ENCODE measurements at places on chromosomes 2 and 18.
A peak's percentile ranks its signal among the peaks of the same experiment; 100 is the strongest.

DNA sequence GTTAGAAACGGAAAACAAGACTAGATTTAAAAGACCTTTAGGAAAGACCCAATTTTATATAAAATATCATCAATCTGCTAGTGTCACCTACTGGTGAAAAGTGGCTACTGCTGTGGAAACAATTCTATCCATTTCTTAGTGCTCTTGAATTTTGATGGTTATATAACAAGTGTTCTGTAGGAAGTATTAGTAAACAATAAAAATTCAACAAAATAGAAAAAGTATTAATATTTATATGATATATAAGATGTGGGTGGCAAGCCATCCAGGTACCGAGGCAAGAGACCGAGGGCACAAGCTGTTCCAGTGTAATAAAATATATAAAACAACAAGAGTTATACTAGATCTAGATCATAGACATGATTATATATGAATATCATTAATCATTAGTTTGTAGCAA lies 6.2 kb upstream of the TMEM87B start:
- peak; percentile 45 for DNase-seq

GRCh38 chr2:239596253-239596652 lies 195.4 kb upstream of the HDAC4 start:
- no peak for DNase-seq

DNA sequence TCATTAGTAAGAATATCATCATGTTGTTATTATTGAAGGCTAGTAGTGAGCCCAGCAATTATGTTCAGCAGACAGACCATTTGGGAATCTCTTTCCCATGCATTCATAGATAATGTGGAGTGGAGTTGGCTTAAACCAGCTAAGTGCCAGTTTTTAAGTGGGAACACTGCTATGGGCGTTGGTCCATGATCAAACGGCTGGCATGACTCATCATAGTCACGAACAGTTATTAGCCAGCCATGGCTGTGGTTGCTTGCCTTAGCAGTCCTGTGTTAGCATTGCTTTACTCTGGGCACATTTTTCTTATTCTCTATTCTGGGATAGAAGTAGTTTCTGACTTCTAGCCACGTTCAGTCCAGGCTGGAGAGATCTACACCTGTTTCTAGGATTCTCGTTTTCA lies 17.7 kb downstream of the EIF4E2 start:
- no peak for DNase-seq

GRCh38 chr18:52395146-52395852 lies 55.3 kb downstream of the DCC start:
- DNase-seq, result no peak

DNA sequence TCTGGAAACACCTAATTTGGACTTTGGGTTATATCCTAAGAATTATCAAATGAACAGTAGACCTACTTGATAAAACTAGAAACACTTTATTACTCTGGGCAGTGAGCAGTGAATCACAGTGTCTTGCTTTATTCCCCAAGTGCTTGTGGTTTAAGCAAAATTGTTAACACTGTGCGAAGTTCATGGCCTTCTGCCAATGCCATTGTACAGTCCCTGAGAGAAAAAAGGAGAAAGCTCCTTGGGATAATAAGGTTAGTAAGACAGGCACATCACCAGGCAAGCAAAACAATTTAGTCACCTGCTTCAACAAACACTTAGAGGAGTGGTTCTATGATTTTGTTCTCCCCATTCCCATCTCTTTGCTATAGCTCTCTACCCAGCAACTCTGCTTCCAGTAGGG lies 39.8 kb downstream of the ADCYAP1 start:
- no peak for DNase-seq

DNA sequence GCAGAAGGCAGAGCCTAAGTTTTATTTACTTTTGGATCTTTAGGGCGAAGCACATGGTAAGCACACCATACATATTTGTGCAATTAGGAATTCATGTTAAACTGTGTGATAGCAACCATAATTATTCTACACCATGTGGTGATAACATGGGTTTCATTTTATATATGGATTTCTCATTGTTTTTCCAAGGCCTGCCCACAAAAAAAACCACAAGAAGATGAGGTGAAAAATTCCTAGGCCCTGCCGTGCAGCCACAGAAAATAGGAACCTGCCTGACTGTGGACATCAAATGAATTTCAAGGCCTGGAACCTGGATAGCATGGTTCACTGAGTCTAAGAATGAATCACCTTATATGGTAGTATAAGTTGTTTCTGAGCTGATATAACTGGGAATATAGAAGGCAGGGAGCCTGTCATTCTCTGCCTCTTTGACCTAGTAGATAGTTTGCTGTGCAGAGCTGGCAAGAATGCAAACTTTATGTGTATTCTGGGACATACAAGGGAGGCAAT lies 22.4 kb upstream of the SSB start:
- no peak for DNase-seq

- no peak for DNase-seq
These were observed 4.0 kb upstream of the SLC11A1 start for GRCh38 chr2:218378053-218378452.

- no peak for DNase-seq
These were observed 364.7 kb downstream of the GPD2 start for GRCh38 chr2:156800781-156801361.

DNA sequence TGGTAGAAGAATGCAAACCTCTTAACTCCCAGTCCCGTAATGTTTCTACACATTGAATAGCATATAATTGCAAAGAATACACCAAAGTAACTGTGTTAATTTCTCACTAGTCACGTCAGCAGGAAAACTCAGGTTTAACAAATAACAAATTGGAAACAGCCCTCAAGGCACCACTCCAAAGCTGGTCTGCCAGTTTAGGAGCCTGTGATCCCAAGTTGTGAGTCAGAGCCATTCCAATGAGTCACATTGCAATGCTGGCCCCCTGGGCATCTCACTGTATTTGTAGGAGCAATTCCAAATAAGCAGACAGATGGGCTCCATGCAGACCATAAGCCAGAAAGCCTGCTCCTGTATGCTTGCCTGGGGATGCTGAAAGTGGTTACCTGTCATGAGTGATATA lies 143.2 kb upstream of the SETBP1 start:
- DNase-seq, result no peak

GRCh38 chr2:188303363-188304031 lies 11.8 kb downstream of the GULP1 start:
- no peak for DNase-seq

- DNase-seq, result no peak
These were observed 35.5 kb downstream of the GKN2 start for GRCh38 chr2:68917034-68917718.

DNA sequence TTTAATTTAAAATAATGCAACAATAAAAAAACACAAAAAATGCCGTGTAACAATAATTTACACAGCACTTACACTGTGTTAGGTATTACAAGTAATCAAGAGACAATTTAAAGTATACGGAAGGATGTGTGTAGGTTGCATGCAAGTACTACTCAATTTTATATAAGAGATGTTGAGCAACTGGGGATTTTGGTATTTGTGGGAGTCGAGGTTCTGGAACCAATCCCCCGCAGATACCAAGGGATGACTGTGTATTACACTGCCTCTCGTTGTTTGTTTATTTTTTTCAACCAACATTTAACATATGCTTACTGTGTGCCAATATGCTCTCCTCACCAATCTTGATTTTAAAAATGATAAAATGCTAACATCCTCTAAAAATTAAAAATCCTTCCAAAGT lies 24.8 kb downstream of the MAP3K2 start:
- DNase-seq, result no peak

GRCh38 chr18:28158083-28158581 lies 18.8 kb downstream of the CDH2 start:
- DNase-seq, result no peak

- no peak for DNase-seq
These were observed 172.9 kb downstream of the SLC8A1 start for GRCh38 chr2:40279001-40279400.

- no peak for DNase-seq
These were observed 6.6 kb upstream of the RPL37A start for GRCh38 chr2:216491793-216492596.

- DNase-seq, result no peak
These were observed 39.9 kb downstream of the DNAH6 start for GRCh38 chr2:84556190-84556589.

DNA sequence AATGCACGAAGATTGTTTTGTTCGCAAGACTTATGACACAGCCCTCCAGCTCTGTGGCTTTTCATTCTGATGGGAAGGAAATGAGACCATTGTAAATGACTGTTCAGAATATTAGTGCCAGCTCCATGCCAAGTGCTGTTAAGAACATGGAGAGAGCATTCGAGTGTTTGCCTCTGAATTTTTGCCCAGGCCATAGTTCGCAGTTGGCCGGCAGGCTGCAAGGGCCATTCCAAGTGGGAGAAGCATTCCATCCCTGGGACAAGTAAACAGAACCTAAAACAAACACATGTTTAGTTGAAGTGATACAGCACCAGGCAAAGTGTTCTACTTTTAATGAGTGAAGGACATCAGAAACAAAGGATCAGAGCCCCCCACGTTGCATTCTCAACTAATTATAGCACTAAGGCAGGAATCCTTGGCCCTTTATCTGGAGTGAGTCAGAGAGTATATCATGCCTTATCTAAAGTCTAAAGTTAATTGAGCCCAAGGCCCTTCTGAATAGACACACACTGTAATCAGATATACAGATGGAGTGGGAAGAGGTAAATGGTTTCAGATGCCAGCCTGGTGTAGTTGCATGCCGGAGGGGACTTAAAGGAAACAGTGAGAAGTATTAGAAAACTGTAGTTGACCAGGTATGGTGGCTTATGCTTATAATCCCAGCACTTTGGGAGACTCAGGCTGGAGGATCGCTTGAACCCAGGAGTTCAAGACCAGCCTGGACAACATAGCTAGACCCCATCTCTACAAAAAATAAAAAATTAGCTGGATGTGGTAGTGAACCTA lies 53.3 kb downstream of the NEDD4L start:
- DNase-seq, result no peak

GRCh38 chr2:133589456-133589855 lies 21.2 kb upstream of the NCKAP5 start:
- DNase-seq, result no peak

GRCh38 chr2:144671695-144672455 lies 152.0 kb upstream of the ZEB2 start:
- DNase-seq, result no peak

GRCh38 chr2:151186011-151186410 lies 75.7 kb downstream of the RBM43 start:
- DNase-seq, result no peak

DNA sequence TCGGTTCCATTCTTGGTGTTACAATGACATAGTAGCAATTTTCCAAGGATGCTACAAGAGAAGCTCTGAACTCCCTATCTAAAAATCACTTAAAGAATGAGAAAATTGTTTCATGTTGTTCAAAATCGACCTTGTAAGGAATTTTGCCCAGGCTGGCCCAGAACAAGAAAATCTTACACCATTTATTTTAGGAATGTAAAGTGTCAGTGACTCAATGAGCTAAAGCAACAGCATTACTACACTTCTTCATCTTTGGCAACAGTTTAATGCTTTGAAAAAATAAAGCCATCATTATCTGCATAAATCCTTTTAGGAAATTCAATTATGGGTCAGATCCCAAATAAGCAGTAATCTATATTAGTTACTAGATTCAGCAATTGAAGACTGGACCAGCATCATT lies 38.6 kb downstream of the SLC25A12 start:
- no peak for DNase-seq

GRCh38 chr2:95296011-95296410 lies 1.1 kb upstream of the KCNIP3 start:
- no peak for DNase-seq

DNA sequence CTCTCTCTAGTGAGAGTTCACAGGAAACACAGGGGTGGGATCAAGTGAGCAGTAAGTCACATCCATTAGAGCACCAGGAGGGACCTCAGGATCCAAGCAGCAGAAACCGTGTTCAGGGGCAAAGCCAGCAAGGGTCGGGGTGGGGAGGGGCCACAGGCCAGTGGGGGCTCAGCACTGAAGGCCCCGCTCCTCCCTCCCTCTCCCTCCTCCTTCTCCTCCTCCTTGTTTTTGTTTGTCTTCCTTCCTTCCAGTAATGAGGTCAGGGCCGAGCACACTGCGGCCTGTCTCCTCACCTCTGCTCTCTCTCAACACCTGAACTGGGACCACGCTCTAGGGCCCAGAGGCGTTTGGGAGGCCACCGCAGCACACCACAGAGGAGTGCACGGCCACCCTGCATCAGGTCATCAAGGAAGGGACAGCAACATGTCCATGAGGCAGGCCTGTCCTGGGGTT lies 20.9 kb downstream of the MTERF4 start:
- DNase-seq, result no peak

- DNase-seq, result no peak
These were observed 264.8 kb downstream of the C1D start for GRCh38 chr2:67797801-67798540.

GRCh38 chr2:105329561-105330495 lies at the start of gene TGFBRAP1:
Gene TGFBRAP1, minus strand, starts transcription at chr2:105329735. Its CDS starts 21,434 bp downstream, at chr2:105308301.
- peak; percentile 61 for DNase-seq

GRCh38 chr18:51739044-51739666 lies 541.7 kb upstream of the MEX3C start:
- no peak for DNase-seq

- DNase-seq, result no peak
These were observed 38.6 kb upstream of the ZFP36L2 start for GRCh38 chr2:43265001-43265400.

GRCh38 chr2:230346921-230347533 lies 20.0 kb downstream of the SP140L start:
- DNase-seq, result no peak

- DNase-seq, result no peak
These were observed 150.2 kb upstream of the EPAS1 start for GRCh38 chr2:46146866-46147502.

DNA sequence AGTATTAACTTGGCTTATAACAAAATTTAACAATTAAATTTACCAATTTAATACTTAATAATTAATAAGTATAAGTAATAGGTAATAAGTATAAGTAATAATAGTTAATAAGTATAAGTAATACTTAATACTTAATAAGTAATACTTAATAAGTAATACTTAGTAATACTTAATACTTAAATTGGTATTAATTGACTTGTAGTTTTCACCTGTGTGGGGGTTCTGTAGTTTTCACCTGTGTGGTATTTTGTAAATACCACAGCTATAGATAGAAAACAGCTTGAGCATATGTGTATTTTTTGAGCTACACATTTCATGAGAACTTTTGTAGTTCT lies 55.4 kb downstream of the MAPRE2 start:
- no peak for DNase-seq

- peak; percentile 59 for DNase-seq
These were observed 34.0 kb downstream of the UXS1 start for GRCh38 chr2:106159866-106160785.

GRCh38 chr18:27861539-27861938 lies 315.4 kb downstream of the CDH2 start:
- no peak for DNase-seq

GRCh38 chr2:27261241-27261925 lies 1.5 kb downstream of the SLC30A3 start:
- DNase-seq, result no peak
